Chondrocyte (in vitro differentiated cells): ENCODE measurements at places on chromosomes 5 and 9. TPM values are rescaled to one million over a fixed set of nuclear protein-coding genes. Genes with fewer than 3 reads are reported as not detected.

Gene ECM2
- total RNA-seq = 31.7 to 39.6 TPM (median 34.2 TPM) in 3 replicates

Gene NIM1K
- 0.41 to 0.67 TPM (median 0.44 TPM) in 3 replicates for total RNA-seq

Gene SHOC1
- not detected in 3 replicates for total RNA-seq

Gene SLC6A18
- not detected in 3 replicates for total RNA-seq

Gene PKN3
- total RNA-seq = 3.1 to 4.2 TPM (median 4.2 TPM) in 3 replicates

Gene RETREG1
- total RNA-seq = 2.8 to 3.3 TPM (median 2.9 TPM) in 3 replicates

Gene KIF4B
- 0.07 TPM in 1 of 3 replicates, not detected in the others for total RNA-seq

Gene KCNMB1
- 4.3 to 23.2 TPM (median 23.2 TPM) in 3 replicates for total RNA-seq

Gene FBP2
- not detected in 3 replicates for total RNA-seq

Gene CCL28
- total RNA-seq = 0.10 TPM in 1 of 3 replicates, not detected in the others

Gene IL9
- total RNA-seq = not detected in 3 replicates

Gene CCNH
- 23.1 to 30.3 TPM (median 25.3 TPM) in 3 replicates for total RNA-seq

GRCh38 chr5:134738963-134739661, 764 bp downstream of the CAMLG start:
- peak; percentile 41 for DNase-seq

DNA sequence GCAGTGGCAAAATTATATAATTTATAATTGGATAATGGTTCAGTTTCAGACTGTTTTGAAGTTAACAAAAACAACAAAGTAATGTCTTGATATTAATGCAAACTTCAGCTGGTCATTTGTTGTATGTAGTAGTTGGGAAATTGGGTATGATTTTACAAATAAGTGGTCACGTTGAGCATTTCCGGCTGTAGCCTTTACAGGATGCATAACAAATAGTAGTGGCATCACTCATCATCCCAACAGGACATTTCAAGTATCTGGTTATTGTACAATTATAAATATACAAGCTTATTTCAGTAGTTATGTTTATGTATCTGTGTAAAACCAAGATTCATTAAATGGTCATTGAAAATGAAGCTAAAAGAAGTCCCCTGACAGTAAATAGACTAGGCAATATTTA, 72.9 kb downstream of the SMIM15 start:
- no peak for DNase-seq

GRCh38 chr9:134940236-134941208, 22.8 kb upstream of the FCN1 start:
- peak; percentile 92 for DNase-seq

DNA sequence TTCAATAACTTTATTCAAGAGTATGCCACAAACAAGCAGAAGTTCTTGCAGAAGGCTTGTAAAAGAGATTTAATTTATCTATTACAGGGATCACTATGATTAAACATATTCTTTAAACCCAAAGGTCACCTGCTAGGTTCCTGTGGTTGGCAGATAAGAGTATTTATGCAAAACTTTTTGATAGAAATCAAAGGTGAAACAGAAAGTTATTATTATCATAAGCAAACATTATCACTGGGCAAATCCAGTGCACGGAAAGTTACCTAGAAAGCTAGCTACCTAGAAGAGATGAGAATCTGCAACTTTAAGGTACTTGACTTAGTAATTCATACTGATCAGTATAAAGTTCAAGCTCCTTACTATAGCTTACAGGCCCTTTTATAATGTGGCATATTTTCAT, 3.2 kb downstream of the STARD4 start:
- no peak for DNase-seq

DNA sequence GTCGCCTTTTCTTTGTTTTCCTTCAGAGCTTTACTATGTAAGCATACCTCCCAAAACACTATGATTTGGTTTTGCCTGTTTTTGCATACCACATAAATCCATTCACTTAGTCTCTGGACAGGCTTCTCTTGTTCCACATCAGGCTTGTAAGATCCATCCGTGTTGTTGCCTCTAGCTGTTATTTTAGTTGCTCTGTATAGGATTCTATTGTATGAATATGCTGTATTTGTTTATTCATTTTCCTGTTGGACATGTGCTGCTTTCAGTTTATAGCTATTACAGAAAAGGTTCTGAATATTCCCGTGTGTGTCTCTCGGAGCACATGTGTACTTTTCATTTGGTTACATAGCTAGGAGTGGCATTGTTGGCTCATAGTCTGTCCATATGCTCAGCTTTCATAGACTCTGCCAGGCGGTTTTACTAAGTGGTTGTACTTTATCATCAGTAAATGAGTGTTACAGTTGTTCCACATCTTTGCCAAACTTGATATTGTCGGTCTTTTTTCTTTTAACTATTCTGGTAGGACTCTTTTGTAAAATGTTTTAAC, 41.8 kb downstream of the NUP214 start:
- no peak for DNase-seq

DNA sequence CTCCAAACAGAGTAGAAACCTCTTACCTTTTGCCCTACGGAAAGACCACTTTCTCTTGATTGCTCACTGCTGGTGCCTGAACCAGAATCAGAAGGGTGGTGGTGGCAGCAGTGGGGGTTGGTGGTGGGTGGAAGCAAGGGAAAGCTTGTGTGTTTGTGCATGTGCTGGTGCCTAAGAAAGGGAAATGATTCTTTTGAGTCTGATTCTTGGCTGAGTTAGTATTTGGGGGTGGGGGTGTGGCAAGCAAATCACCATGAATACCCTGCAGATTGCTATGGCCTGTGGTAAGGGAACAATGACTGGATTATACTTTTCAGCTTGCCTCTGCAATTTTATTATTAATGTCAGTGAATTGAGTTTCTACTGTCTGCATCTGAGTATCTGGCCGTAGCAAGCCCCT, 106.6 kb downstream of the ARHGAP26 start:
- no peak for DNase-seq

- DNase-seq = no peak
Observed at GRCh38 chr9:107137495-107138202, 145.4 kb upstream of the RAD23B start.

- DNase-seq = no peak
Observed at GRCh38 chr9:136857581-136858412, 5.7 kb downstream of the MAMDC4 start.

GRCh38 chr9:95315108-95315746, 2.3 kb downstream of the FANCC start:
- DNase-seq = no peak

- DNase-seq = peak; percentile 68
Observed at GRCh38 chr9:134287591-134288491, 38.4 kb upstream of the RXRA start.

DNA sequence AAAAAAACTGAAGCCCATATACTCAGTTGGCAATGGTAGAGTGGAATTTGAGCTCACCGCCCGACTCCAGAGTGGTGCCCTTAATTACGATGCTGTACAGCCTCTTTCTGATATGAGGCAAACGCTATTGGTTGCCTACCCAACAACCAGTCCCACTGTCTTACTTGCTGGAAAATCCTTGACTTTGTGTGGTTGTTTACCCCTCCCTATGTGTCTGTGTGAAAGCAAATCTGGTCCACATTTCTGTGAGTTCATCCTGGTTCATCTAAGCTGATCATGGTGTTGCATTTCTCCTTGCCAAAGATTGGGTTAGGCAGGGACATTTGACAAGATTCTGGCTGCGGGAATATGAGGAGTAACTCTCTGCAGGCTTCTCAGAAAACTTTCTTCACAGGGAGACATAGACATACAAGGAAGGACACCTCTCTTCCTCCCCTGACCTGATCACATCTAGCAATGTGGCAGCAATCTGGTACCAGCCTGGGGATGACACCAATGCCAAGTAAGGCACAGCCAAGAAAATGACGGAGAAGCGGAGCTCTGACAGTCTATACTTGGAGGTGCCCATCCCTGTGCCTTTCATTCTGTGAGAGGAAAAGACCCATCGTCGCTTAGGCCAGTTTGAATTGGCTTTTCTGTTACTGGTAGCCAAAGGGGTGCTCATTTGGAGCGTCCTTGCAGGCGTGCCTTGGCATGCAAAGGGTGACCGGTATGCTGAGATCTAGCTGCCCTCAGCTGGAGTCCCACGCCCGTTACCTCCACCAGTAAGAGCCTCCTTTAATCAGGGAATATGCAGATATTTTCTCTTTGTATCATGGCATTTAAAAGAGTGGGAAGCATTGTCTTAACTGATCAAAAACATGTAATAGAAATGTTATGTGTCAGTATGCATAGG, 124.3 kb downstream of the AOPEP start:
- no peak for DNase-seq

- DNase-seq = no peak
Observed at GRCh38 chr5:141328231-141328630, 2.1 kb upstream of the PCDHGA1 start.

- no peak for DNase-seq
Observed at GRCh38 chr5:74282490-74282889, 358.0 kb downstream of the ENC1 start.

DNA sequence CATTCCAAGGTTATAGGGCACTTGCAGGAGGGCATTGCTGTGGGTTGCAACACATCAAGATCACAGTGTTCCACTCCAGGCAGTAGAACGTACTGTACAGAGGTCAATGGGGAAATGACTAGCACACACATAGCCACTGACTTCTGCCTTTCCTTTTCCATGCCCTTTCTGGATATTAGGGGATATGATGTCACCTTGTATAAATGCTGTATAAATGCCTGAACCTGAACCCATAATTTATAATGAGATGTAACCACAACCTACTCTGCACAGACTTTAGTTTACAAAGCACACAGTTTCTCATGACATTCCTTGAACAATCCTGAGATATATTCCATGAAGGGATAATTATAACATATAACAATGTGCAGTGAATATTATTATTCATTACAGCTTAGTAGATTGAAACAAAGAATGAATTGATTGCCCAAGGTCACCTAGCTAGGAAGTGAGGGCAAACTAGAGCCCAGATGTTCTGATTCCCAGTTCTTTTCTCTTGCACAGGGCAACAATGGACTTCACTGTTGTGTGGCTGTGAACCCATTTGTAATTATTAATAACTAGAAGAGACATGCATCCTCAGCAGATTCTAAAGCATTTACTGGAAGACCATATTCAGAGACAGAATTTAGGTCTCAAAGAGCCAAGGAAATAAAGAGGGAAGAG, 5.6 kb upstream of the ABLIM3 start:
- no peak for DNase-seq

DNA sequence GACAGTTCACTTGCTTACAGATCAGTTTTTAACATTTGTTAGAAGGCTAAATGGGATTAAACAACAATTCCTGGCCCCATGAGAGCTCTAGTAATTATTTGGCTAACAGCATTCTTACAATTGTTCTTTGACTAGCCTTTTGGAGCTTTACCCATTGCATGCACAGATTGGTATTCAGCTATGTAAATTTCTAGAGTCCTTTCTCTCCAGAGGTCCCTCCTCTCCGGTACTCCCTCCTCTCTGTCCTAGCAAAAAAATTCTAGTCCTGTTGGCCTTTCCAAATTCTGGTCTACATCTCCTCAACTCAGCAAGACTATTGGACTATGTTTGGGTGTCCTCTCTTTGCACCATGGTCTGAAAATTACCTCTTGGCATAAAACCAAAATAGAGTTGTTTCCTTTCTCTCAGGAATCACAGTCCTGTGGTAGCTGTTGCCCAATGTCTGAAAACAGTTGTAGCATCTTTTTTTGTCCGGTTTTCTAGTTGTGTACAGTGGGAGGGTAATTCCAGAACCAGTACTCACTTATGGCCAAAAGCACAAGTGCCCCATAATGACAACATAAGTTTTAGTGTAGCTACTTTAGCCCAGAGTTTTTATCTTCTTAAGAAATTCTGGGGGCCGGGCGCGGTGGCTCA, 18.1 kb downstream of the SAR1B start:
- no peak for DNase-seq

DNA sequence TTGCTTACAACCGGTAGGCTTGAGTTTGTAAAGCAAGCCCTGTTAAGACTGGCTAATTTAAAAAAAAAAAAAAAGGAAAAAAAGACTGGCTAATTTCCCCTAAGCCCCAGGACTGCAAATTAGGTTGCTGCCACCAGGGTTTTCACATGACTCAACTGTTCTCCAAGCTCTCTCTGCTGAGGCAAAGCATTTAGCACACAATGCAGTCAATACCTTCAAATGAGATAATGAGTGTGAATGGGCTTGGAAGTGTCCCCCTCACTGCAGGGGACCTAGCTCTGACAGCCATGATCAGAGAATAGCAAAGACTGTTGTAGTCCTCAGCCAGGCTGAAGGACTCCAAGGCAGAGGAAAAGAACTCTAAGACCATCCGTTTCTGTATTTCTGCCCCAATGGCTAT, 42.8 kb upstream of the ZSWIM6 start:
- no peak for DNase-seq

DNA sequence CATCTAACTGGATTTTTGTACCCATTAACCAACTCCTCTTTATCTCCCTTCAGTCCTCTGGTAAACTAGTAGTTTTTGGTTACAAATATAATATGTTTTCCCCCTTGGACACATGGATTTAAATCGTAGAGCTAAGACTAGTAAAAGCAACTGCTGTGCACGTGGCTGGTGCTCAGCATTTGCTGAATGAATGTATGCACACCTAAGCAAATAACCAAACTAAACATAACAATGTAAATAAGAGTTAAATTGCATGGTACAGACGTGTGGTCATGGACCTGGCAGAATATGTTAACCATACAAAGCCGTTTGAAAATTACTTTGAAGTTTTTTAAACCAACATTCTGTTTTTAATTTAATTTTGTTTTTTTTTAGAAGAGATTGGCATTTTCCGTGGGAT, 65.2 kb upstream of the FYB1 start:
- DNase-seq = no peak

GRCh38 chr9:34169125-34169524, 9.7 kb upstream of the UBAP1 start:
- peak; percentile 25 for DNase-seq

DNA sequence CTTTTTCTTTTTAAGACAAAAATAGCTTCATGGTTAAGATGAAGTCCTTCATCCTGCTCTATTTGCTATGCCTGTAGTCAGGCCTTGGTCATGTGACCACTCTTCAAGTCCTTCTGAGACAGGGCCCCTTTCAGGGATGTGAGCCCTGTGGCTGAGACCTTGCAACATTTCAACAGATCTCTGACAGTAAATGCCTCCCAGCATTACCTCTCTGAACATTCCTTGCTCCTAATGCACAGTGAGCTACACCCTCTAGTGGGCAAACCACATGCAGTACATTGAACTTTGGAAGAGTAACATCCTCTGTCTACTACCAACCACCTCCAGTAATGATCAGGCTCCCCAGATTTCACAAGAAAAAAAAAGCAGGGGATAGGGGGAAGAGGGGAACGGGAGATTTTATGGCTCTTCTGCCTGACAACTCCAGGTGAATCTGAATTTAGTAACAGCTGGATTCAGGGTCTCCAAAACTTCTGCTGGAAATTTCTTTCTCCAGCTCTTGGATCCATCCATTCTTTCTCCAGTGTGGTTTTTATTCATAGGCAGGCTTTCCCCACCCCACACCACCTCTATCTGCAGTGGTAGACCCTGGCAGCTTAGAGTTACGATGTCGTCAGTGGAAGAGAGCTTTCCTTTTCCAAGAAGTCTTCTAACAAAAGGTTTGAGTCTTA, 8.9 kb upstream of the FBXO38 start:
- no peak for DNase-seq

DNA sequence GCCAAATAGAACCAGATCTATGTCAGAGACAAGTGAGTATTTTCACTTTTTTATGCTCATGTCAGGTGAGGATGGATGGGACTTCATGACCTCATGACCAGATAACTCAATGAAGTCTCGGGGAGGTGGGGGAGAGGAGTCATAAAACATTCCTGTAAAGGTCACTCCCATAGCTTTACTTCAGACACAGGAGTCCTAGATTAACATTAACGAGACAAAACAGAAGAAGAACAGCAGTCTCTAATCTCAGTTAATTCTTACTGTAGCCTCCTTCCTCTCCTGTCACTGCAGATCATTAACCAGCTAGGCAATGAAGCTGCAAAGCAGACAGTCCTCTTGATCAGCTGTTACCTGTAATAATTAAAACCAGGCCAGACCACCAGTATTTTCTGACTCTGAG, 11.2 kb downstream of the CRHBP start:
- no peak for DNase-seq

- DNase-seq = no peak
Observed at GRCh38 chr5:82730913-82731312, 346.3 kb downstream of the TMEM167A start.

- no peak for DNase-seq
Observed at GRCh38 chr5:133360693-133361472, 251.5 kb downstream of the FSTL4 start.
